ENCODE measurements at places on chromosomes 6 and 20.

DNA sequence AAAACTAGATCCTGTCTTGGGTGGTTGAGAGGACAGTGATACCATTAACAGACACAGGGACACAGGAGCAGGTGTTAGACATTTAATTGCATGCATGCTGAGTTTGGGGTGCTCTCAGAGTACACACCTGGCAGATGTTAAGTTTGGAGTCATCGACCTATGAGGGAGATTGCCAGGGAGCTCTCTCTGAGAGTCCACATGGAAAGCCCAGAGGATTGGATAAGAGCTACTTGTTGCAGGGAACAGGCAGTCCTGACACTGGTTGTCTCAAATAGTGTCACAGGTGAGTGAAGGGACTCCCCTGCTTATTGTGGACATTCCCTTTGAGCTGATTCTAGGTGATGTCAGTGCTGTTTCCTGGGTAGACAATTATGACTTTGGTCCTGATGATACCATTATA is 3.1 kb downstream of the ATRN start:
- no peak for DNase-seq

- no peak for DNase-seq
Measured at GRCh38 chr6:104286641-104287040, 573.1 kb downstream of the HACE1 start.

DNA sequence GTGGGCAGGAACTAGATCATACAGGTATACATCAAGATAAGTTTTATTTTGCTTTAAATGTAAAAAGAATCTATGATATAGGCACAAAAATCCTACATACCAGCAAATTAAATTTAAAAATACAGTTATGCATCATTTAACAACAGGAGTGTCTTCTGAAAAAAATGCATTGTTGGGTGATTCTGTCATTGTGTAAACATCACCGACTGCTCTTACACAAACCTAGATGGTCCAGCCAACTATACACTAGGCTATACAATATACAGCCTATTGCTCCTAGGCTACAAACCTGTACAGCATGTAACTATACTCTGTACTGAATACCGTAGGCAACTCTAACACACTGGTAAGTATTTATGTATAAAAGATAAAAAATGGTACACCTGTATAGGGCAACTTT is 139.4 kb downstream of the RNGTT start:
- DNase-seq, result peak; percentile 23

GRCh38 chr20:33006776-33007375 is 628 bp upstream of the BPIFB2 start:
- DNase-seq, result no peak

DNA sequence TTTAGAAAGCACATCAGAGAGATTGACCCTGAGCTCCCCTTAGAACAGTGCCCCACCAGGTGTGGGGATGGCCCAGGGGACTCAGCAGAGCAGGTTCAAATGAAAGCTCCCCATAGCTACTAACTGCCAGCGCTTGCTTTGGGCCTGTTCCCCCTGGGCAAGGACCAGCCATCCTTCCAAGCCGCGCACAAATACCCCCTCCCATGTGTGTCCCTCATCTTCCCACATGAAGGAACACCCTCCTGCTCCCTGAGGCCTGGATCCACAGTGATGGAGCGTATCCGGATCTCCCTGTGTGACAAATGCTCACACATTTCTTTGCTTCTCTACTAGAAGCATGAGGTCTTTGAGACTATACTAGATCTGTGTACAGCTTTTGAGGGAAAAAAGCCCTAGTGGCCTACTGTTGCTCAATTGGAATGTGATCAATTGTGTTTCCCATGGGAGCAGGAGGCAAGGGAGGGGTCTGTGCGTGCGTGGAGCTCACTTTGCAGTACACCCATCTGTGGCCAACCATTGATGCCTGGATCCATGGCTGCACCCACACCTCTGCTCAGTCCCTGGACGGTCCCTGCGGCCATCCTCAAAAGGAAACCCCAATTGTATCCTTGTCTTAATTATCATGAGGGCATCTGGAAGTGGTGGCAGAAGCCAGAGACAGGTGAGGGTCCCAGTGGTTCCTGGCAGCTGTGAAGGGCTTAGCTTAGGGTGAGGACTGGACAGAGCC is 1.4 kb upstream of the RAET1G start:
- DNase-seq, result no peak

- DNase-seq, result peak; percentile 30
Measured at GRCh38 chr6:66499851-66500250, 792.8 kb upstream of the EYS start.

DNA sequence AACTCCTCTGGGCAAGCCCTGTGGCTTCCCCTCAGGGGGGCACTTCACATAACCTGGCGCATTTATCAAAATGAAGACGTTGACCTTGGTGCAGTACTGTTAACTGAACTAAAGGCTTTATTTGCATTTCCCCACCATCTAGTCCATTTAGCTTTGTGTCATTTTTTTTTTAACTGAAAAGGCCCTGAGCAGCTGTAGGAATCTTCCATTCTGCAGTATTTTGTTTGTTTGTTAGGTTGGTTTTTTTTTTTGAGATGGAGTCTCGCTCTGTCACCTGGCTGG is 10.7 kb downstream of the TMEM181 start:
- DNase-seq, result no peak

Data from HS-5 (cell line).